ENCODE measurements at places on chromosomes 1 and 21.

GRCh38 chr1:185238447-185238846 is 78.6 kb downstream of the IVNS1ABP start:
- peak; percentile 10 for DNase-seq

GRCh38 chr1:20166051-20166450 is 19.8 kb upstream of the UBXN10 start:
- no peak for DNase-seq

GRCh38 chr1:99676876-99677275 is 31.0 kb downstream of the PALMD start:
- DNase-seq = no peak

- DNase-seq = no peak
These were observed 49.2 kb upstream of the TACSTD2 start for GRCh38 chr1:58626293-58626692.

GRCh38 chr1:188761226-188761625 is 1716.4 kb downstream of the BRINP3 start:
- DNase-seq = no peak

- DNase-seq = no peak
These were observed 19.6 kb downstream of the ZNF362 start for GRCh38 chr1:33275706-33276572.

DNA sequence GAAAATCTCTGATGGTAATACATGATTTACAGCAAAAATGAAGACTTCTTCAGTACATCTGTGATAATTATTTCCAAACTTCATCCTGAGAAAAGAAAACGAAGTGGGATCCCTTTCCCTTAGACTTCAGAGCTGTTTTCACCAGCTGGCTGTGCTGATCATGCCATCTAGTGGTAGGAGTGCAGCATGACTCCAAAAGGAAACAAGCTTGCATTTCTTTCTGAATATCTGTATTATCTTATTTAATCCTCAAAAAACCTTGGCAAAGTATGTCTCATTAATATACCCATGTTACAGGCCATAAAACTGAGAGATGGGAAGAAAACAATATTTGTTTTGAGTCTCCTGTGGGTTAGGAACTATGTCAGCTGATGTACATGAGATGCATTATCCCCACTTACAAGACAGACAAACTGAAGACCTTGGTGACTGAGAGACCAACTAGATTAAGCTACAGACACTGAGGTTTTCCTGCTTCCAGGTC is 9.8 kb upstream of the GJA8 start:
- DNase-seq = peak; percentile 34

Data from HTR-8/SVneo (cell line).